Natural killer cell (primary cell): ENCODE measurements at places on chromosomes 3 and 15.

- no peak for DNase-seq
These were observed 37.4 kb downstream of the KLHL25 start for GRCh38 chr15:85757073-85757938.

GRCh38 chr3:98553021-98553563 lies 21.3 kb downstream of the GPR15 start:
- DNase-seq, result no peak

- no peak for DNase-seq
These were observed 237.6 kb downstream of the LPP start for GRCh38 chr3:188391592-188391991.

- DNase-seq, result no peak
These were observed 75.8 kb downstream of the LRIG1 start for GRCh38 chr3:66425032-66425431.

DNA sequence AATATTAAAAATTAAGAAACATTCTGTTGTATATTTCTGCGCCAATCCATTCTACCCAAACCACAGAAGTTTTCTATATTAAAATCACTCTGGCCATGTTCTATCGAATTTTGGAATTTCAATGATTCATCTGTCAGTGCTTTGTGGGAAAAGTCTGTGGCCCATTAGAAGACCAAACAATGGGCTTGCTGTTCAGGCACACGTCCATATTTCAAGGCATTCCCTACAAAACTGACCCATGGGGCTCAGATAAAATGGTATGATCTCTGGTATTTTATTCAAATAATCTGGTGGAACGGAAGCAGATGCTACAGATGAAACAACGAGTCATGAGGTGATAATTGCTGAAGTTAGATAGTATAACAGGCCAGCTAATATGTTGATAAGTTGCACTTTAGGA lies 12.4 kb downstream of the NPHP3 start:
- DNase-seq, result no peak

GRCh38 chr3:24907106-24907505 lies 412.5 kb upstream of the THRB start:
- DNase-seq, result no peak

DNA sequence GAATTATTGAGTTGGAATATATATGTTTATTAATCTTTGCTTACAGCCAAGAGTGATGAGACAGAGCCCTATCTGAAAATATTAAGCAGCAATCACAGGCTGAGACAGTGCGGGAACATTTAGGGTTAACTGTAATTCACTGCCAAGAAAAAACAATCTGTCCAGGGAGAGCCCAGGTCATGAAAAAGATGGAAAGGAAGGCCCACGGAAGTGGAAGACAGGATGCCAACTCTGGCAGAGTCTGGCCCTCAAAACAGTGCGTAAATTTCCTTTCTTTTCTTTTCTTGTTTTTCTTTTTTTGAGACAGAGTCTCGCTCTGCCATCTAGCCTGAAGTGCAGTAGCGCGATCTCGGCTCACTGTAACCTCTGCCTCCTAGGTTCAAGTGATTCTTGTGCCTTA lies 67.6 kb downstream of the SUMF1 start:
- DNase-seq, result no peak

DNA sequence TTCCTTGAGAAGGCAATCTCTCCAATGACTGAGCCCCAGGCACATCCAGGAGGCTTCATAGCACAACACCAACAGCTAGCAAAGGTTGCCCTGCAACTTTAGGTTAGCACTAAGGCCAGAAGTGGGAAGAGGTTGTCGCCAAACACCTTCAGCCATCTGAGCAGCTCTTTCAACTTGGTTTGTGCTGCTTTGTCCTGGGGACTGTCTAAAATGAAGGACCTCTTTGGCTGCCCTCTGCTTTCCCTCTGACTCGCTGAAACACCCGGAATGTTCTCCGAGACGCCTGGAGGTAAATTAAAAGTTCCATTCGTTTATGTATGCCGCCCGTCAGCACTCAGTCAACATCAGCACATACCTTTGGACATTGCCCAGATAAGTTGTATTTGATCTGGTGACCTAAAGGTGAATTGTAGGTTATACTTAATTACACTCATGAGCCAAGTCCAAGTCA lies 121.2 kb upstream of the NR2F2 start:
- no peak for DNase-seq

DNA sequence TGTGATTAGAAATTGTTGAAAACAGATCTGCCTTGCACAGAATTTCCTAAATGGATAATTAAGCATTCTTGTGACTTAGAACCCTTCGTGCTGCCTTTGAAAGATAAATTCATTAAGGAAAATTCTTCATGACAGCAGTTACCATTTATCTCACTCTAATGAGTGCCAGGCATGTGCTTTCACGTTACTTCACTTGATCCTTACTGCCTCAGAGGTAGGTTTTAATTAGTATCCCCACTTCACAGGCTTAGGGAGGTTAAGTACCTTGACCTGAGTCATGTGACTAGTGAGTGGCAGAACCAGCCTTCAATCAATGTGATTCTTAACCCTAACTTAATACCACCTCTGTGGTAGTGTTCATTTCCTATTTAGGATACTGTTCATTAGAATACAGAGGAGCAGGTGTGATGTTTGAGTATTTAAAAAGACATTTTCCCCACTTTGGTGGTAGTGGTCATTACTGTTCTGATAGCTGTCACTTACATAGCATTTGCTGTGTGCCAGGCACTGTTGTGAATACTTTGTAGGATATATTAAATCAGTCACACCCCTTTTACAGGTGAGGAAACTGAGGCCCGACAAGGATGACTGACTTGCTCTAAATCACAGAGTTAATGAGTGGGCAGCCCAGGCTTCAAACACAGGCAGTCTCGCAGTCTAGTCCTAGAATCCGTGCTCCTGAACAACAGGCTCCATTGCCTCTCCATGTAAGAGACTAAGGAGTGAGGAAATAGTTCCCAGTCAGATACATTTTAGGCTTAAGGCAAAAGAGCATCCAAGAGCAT lies 57.9 kb downstream of the RLBP1 start:
- no peak for DNase-seq

DNA sequence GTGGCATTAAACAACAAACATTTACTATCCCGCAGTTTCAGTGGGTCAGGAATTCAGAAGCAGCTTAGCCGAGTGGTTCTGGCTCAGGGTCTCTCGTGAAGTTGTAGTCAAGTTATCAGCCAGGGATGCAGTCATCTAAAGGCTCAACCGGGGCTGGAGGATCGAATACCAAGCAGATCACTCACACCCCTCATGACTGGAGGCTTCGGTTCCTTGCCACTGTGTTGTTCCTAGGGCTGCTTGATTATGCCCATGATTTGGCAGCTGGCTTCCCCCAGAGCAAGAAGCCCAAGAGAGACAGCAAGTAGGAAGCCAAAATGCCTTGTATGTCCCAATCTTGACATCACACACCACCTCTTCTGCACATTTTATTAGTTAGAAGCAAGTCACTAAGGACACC lies 33.9 kb upstream of the CDCP1 start:
- DNase-seq, result no peak

- DNase-seq, result no peak
These were observed 68.1 kb downstream of the PFN2 start for GRCh38 chr3:149902498-149903139.

GRCh38 chr3:74420538-74421124 lies 193.8 kb downstream of the CNTN3 start:
- no peak for DNase-seq

DNA sequence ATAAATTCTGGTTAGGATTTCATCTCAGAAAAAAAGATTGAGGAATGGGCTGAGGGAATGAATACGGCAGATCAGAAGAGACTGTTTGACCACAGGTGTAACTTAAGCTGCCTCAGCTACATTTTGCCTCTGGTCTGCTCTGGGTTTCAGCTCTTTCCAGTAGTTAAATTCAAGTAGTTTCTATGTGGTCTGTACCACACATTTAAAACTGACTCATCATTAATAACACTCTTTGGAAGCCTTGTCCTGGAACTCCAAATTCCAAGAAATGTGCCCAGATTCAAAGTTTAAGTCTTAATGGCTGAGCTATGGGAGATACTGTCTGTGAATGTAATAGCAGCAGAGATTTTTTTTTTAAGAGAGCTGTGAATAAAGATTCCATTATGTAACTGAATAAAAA lies 133.1 kb upstream of the IGSF10 start:
- DNase-seq, result no peak

- DNase-seq, result no peak
These were observed 2.1 kb downstream of the OPA1 start for GRCh38 chr3:193594946-193595689.

DNA sequence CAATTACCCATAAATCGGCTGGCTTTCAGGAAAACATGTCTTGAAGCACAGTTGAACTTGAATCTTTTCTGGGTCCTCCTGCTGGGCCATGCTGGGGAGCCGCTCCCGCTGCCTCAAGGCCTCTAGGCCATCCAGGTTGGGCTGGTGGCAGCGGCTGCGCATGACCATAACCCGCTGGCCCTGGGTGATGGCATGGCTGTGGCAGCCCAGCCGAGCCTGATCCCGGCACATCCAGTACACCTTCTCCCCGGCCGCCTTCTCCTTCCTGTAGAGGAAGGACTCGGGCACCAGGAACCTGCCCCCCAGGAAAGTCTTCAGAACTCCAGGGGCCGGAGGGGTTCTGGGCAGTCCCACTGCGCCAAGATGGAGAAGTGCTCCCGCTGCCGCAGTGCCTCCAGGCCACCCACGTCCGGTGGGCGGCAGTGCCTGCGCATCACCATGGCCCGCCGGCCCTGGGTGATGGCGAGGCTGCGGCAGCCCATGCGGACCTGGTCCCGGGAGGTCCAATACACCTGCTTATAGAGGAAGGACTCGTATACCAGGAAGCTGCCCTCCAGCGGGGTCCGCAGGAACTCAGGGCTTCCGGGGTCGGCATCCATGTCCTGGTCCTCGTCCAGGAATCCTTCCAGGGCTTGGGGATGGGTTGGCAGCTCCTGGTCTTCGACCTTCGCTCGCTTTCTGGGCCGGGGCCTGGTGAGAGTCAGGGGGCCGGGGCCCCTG lies 84.3 kb upstream of the FXR1 start:
- DNase-seq, result no peak

DNA sequence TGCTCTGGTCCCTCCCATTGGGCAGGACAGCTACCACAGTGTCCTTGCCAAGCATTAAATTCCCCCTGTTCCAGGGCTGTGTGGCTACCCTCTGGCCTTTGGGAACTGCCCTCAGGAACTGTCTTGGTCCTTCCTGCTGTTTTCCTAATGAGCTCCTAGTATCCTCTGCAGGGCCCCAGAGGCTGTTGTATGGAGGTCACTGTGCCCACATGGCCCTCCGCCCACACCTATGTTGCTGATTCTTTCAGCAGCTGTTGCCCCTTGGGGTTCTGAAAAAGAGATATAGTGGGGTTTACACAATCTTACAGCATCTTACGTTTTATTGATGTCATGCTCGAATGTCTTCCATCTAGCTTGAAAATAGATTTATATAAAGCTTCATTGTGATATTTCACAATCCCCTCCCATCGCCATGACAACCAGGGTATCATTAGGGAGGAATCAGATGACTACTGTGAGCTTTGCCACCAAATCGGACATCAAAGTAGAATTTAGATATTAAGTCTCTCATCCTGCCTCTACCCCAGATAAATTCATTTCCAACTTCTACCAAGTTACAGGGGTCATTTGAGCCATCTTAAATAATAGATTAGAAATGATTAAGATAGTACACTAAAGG lies 97.1 kb upstream of the NR2E3 start:
- DNase-seq, result no peak

DNA sequence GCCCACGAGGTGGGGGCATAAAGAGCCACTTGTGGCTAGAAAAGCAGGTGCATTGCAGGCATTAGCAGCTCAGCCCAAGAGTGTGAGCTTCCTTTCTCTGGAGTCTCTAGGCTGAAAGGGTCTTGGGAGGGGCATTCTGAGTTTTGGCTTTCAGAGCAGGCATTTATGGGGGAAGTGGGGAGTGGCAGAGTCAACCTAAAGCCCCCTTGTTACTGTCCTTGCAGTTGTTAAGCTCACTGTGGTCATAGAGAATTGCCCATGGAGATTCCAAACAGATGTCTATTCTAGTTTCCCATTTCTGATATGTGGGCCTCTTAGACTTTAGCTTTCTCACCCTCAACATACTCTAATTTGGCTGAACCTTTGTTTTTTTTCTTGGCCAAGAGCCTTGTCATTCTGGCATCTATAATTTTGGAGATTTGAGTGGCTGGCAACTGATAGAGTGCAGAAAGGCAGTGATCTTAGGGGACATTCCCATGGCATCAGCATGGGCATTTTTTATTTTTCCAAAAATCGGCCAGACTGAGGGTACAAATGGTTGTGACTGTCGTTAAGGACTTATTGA lies 217.9 kb downstream of the THSD4 start:
- DNase-seq, result no peak
